Effector CD4-positive, alpha-beta T cell (primary cell): ENCODE measurements at places on chromosomes 5 and 9.

DNA sequence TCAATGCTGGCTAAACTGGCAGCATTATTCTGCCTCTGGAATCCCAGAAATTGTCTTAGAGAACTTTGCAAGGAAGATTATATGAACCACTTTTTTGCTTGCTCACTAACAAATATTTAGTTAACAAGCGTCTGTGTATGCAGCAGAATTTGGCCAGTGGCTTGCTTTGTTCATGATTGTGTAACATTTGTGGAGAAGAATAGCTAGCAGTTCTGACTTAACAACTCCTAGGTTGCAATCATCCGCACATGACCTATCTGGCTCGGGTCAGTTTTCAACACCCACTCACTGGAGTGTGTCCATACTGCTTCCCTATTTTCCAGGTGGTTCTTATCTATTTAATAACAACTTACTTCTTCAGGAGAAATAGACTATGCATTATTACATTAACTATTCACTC lies 98.5 kb downstream of the SNX18 start:
- DNase-seq, result no peak

- no peak for DNase-seq
Measured at GRCh38 chr5:56321236-56321881, 88.2 kb upstream of the ANKRD55 start.

DNA sequence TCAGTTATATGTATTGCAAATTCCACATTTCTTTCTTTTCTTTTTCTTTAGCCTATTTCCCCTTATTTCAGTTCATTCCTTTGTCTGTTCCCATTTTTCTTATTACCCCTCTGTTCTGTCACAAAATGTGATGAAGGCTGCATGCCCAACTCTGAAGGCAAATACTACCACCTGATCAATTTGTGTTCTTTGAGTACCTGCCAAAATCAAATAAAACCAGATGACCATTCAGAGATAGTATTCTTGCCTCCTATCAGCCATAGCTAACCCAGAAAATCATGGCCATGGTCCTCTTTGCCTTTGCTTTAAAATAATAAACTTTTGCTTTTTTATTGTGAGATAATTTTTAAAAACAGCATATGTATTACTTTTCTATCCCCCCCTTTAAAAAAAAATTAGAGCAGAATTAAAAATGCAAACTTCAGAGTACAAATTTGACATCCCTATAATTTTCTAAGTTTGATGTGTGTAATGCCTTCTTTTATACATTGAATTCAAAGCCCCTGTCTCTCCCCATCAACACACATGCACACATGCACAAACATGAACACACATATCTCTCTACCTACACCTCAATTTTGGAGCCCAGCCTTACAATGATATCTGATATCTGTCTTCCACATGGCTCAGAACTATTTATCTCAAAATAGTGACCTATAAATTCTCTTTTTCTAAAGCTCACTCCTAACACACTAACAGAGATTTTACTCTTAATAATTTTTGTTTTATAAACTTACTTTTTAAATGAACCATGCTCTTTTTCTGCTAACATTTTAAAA lies 3.5 kb downstream of the RFESD start:
- no peak for DNase-seq

GRCh38 chr9:136577941-136578625 lies 32.2 kb upstream of the NOTCH1 start:
- DNase-seq, result no peak

DNA sequence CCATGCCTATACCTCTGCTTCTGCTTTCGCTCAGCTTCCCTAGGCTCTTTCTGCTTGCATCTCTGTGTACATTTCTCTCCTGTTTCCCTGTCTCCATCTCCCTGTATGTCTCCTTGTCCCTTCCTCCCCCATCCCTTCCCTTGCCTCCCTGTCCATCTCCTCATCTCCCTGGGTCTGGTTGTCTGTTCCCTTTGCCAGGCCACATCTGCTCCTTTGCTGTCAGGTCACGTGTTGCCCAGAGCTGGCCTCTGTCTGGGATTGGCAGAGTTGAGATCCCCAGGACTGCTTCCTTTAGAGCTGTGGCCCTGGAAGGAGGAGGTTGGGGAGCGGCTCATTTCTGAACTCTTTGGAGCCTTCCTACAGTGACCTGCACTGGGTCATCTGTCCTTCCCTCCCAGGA lies 31.8 kb upstream of the PTGS1 start:
- no peak for DNase-seq

GRCh38 chr5:20601678-20602100 lies 613.7 kb upstream of the CDH18 start:
- no peak for DNase-seq

- DNase-seq, result no peak
Measured at GRCh38 chr5:82800826-82801225, 276.4 kb downstream of the TMEM167A start.

DNA sequence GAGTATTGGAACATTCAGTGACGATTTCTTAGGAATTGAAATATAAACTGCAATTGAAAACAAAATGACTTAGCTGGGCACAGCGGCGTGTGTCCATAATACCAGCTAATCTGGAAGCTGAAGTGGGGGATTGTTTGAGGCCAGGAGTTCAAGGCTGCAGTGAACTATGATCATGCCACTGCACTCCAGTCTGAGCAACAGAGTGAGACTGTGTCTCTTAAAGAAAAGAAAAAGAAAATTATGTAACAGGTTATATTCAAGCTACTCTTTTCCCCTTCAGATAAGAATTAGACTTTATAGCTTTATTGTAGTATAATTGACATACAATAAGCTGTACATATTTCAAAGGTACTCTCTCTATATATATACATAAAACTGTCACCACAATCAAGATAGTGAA lies 6.4 kb downstream of the SLC26A2 start:
- no peak for DNase-seq

GRCh38 chr5:37492778-37493555 lies 113.8 kb downstream of the WDR70 start:
- no peak for DNase-seq

DNA sequence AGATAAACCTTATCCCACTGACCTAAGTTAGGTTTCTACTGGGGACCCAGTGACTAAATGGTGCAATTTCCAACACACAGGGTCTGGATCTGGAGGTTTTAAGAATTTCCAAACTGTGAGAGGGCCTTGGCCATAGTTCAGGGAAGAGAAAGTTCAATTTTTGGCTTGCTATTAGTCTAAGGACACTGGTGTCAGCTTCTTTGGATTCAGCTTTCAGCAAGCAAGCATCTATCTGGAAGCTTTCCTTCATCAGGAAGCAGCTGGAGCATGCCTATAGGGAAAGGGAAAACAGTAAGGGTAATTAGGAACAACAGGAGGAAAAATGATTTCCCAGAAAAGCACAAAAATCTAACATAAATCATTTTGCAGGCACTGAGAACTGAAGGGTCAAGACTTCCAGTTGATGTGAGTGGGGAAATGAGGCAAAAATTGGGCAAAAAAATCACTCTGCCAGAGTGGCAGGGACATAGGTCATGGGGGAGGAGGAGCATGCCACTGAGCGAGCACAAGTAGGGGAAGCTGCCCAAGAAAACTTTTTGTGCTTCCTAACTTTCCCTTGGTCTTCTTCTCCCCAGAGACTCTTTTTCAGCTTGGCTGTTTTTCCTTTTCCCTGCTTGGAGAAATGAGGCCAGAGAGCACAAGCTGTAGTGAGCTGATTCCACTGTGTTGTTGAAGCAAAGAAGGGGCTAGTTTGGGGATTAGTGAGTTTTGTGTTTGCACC lies 299.6 kb downstream of the FGF10 start:
- no peak for DNase-seq
